Ascending aorta (tissue), 2 donors: ENCODE measurements at places on chromosomes 5 and 9.
A peak's percentile ranks its signal among the peaks of the same experiment; 100 is the strongest.

DNA sequence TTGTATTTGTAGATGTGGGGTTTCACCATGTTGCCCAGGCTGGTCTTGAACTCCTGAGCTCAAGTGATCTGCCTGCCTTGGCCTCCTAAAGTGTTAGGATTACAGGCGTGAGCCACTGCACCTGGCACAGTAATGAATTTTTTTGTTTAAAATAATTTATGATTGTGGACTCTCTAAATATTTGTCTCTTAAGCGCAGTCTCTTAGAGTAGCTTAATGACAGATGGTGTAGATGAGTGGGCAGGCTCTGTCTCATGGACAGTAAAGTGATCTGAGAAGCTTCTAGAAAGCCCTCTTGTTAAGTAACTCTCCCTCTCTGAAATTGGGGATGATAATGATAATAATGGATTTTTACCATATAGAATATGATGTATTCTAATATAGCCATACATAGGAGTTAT is 47.5 kb upstream of the KIAA1958 start:
- peaks cover 4% of the 10 kb centered on the region for H3K36me3 ChIP-seq
- H3K27me3 ChIP-seq, result no peaks in the 10 kb centered on the region
- no peaks in the 10 kb centered on the region for H3K4me1 ChIP-seq

DNA sequence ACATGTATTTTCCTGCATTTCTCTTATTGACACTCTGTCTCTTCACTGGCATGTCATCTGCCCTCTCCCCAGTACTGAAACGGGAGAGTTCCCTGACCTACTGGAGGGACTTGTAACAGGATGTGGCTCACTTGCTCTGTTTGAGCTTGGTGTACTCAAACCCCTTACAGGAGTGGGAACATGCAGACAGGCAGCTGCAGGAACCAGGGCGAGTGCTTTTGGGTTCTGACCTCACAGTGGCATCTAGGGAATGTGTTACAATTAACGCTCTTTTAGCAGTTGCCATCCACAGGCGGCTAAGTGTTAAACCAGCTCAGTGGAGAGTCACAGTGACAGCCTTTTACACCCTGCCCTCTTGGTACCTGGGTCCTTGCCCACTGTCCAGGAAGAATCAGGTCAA is 300.3 kb upstream of the GRAMD2B start:
- H3K27ac ChIP-seq, result no peak overlapping the region
- no peaks in the 10 kb centered on the region for H3K27me3 ChIP-seq
- no peak for DNase-seq
- H3K4me1 ChIP-seq, result peaks cover 3% of the 10 kb centered on the region
- no peak overlapping the region for H3K4me3 ChIP-seq

GRCh38 chr5:36264202-36264760 is 22.6 kb upstream of the NADK2 start:
- H3K4me1 ChIP-seq, result no peaks in the 10 kb centered on the region
- H3K27me3 ChIP-seq, result no peaks in the 10 kb centered on the region
- no peak overlapping the region for H3K27ac ChIP-seq
- no peak overlapping the region for H3K4me3 ChIP-seq
- H3K36me3 ChIP-seq, result no peaks in the 10 kb centered on the region

DNA sequence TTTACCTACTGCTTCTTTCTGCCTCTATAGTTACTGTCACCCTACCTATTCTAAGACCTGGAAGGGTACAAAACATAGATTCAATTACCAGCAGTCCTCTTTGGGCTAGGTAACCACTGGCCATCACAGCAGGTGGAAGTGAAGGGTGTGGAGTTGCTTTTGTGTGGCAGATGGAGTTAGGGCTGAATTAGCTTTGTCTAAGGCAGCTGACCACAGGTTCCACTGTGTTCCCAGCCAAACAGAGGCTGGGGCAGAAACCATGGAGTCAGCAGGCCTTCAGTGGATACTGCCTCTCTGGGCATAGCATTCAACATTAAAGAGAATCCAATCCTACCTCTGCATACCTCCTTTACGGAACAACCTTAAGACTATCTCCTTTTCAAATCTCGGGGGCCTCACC is 254.2 kb downstream of the RFX3 start:
- peaks cover 5% of the 10 kb centered on the region for H3K36me3 ChIP-seq
- H3K4me1 ChIP-seq, result no peaks in the 10 kb centered on the region
- H3K27ac ChIP-seq, result no peak overlapping the region
- DNase-seq, result no peak

DNA sequence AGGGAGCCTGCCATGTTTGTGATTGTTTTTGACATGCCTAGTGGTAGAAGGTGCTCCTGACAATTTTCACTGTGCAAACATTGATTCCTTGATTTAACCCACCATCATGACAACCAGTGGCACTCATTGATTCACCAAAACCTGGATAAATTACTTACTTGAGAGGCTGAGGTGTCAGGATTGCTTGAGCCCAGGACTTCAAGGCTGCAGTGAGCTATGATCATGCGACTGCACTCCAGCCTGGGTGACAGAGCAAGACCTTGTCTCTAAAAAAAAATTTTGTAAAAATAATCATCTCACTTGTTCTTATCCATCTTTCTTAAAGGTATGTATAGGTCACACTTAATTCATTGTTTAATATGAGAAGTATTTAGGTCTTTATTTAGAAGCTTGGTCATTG is 401.3 kb downstream of the ARRDC3 start:
- no peak overlapping the region for H3K4me3 ChIP-seq
- H3K27me3 ChIP-seq, result no peaks in the 10 kb centered on the region
- no peak for DNase-seq
- no peaks in the 10 kb centered on the region for H3K4me1 ChIP-seq
- no peaks in the 10 kb centered on the region for H3K36me3 ChIP-seq
- no peak overlapping the region for H3K27ac ChIP-seq

- DNase-seq, result no peak
- no peak overlapping the region for H3K4me3 ChIP-seq
- H3K4me1 ChIP-seq, result no peaks in the 10 kb centered on the region
These were observed 120.2 kb downstream of the SSBP2 start for GRCh38 chr5:81630684-81631083.

DNA sequence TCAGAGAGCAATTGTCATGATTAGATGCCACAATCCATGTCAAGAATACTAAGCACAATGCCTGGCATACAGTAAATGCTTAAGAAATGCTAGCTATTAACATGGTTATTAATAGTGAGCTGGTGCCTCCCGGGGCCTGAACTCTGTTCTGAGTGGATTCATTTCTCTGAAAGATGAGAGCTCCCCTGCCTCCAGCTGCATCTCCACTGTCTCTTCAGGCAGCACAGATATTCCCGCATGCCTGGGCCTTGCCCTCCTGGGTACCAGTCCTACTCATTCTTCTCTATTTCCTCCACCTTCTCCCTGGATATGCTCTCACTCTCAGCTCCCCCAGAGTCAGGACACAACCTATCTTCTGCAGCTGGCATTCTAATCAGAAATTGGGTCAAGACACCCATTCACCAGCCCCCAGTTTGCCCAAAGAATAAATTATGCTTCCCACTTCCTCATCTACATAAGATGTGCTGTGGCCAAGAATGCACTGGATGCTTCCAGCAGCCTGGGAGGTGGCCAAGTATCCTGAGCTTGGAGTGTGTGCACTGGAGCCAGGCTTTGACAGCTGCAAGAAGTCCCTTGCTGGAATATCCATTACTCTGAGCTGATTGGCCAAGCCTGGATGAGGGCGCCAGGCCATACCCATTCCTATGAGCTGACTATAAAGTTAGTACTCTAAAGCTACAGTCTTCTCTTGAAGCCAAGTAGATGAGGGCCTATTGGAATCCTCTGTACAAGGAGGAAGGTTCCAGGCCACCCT is 669.0 kb downstream of the ACTL7B start:
- no peaks in the 10 kb centered on the region for H3K4me1 ChIP-seq
- no peaks in the 10 kb centered on the region for H3K36me3 ChIP-seq
- no peak overlapping the region for H3K27ac ChIP-seq
- no peak overlapping the region for H3K4me3 ChIP-seq

- DNase-seq, result no peak
- no peaks in the 10 kb centered on the region for H3K4me1 ChIP-seq
- H3K27me3 ChIP-seq, result no peaks in the 10 kb centered on the region
- H3K27ac ChIP-seq, result no peak overlapping the region
These were observed 1278.0 kb downstream of the EFNA5 start for GRCh38 chr5:106392766-106393165.

DNA sequence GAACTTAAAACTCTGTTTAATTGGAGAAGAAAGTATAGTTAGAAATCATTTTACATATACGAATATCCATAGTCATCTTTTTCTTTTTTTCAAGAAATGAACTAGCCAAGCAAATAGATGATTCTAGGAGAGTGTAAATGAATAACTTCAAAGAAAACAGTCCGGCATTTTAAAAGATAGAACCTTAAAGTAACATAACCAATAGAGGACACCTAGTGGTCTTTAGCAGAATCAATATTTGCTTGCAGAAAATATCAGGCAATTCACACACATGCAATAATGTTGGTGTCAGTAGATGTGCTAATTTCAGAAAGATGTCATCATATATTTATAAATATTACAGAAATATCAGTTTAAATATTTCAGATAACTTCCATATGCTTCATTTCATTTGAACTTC is 57.1 kb downstream of the HCN1 start:
- no peaks in the 10 kb centered on the region for H3K36me3 ChIP-seq
- no peaks in the 10 kb centered on the region for H3K4me1 ChIP-seq
- H3K4me3 ChIP-seq, result no peak overlapping the region
- H3K27me3 ChIP-seq, result no peaks in the 10 kb centered on the region

DNA sequence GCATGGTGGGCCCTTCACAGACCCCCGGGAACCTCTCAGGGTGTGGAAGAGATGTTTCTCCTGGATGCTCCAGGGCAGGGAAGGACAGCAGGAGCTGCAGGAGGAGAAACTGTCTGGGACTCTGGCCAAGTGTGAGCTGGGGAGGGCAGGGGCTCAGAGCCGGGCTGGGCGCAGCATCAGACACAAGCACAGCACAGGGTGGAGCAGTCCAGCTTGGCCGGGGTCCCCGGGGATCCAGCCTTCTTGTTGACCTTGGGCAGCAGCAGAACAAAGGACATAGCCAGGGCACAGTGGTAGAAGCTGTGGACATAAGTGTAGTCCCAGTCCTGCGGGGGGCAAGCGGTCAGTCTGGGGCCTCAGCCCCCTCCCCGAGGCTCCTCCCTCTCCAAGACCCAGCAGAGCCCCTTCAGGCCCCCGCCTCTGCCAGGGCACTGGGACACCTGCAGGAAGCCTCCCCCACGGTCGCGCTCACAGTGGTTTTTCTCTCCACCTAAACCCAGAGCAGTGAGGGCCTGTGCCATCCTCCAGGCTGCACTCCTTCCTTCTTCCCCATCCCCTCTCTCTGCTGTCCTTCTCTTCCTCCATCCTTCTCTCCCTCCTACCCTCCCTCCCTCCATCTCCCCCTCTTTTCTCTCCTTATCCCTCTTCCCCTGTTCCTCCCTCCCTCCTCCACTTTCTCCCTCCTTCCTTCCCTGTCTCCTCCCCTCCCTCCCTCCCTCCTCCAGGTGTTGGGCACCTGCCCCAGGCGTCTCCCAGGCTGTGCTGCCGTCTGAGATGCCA is 10.1 kb downstream of the MYMK start:
- no peaks in the 10 kb centered on the region for H3K27me3 ChIP-seq
- H3K36me3 ChIP-seq, result no peaks in the 10 kb centered on the region
- no peak overlapping the region for H3K27ac ChIP-seq
- DNase-seq, result no peak
- H3K4me1 ChIP-seq, result peaks cover 17% of the 10 kb centered on the region

DNA sequence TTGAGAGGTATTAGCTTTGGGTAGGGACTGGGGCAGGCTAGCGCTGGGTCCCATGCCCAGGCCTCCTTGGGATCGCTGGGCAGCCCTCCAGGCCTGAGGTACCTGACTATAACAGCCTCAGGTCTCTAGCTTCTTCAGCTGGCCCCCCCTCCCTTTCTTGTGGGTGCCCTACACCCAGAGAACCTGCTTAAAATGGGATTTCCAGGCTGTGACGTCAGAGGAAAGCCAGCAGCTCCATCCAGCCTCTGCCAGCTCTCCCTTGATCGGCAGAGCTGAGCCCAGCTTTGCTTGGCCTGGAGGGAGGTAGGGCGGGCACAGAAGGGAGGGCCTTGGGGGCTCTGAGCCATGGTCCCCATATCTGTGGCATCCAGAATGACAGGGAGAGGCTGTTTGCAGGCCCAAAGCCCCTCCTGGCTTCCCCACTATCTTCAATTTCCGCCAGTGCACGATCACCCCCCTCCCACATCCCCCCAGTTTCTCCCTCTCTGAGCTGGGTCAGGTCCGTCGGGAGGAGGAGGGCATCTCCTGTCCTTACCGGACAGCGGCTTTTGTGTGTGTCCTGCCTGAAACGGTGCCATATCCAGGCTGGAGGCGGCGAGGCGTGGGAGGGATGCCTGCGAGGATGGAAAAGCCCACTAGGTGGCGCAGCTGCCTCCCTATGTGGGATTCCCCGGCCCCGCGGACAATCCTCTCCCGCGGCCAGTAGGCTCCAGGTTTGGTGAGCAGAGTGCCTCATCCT is 10.8 kb downstream of the REEP2 start:
- no peak overlapping the region for H3K27ac ChIP-seq
- H3K4me3 ChIP-seq, result peak overlapping the region; percentile 47
- H3K4me1 ChIP-seq, result no peaks in the 10 kb centered on the region
- peak; percentile 41 for DNase-seq

GRCh38 chr9:12880406-12881015 is 105.7 kb downstream of the LURAP1L start:
- no peaks in the 10 kb centered on the region for H3K36me3 ChIP-seq
- H3K27me3 ChIP-seq, result no peaks in the 10 kb centered on the region
- H3K27ac ChIP-seq, result no peak overlapping the region
- DNase-seq, result no peak
- H3K4me3 ChIP-seq, result no peak overlapping the region
- peaks cover 5% of the 10 kb centered on the region for H3K4me1 ChIP-seq

- no peaks in the 10 kb centered on the region for H3K4me1 ChIP-seq
- H3K36me3 ChIP-seq, result no peaks in the 10 kb centered on the region
- no peak overlapping the region for H3K4me3 ChIP-seq
- no peaks in the 10 kb centered on the region for H3K27me3 ChIP-seq
- DNase-seq, result no peak
- no peak overlapping the region for H3K27ac ChIP-seq
These were observed 280.1 kb downstream of the DNAH5 start for GRCh38 chr5:13664377-13664776.

DNA sequence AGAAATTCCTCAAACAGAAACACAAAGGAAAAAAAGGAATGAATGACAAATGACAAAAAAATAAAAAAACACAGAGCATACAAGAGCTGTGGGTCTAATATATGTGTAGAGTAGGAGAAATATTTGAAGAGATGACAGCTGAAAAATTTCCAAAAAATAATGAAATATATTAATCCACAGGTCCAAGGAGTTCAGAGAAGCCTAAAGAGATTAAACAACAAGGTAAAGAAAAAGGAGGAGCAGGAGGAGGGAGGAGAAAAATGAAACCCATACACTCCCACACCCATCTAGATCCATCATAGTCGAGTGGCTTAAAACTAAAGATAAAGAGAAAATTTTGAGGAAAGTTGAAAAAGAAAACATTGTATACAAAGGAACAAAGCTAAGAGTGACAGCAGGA is 182.4 kb upstream of the MAP3K1 start:
- no peaks in the 10 kb centered on the region for H3K27me3 ChIP-seq
- no peaks in the 10 kb centered on the region for H3K36me3 ChIP-seq
- no peaks in the 10 kb centered on the region for H3K4me1 ChIP-seq

DNA sequence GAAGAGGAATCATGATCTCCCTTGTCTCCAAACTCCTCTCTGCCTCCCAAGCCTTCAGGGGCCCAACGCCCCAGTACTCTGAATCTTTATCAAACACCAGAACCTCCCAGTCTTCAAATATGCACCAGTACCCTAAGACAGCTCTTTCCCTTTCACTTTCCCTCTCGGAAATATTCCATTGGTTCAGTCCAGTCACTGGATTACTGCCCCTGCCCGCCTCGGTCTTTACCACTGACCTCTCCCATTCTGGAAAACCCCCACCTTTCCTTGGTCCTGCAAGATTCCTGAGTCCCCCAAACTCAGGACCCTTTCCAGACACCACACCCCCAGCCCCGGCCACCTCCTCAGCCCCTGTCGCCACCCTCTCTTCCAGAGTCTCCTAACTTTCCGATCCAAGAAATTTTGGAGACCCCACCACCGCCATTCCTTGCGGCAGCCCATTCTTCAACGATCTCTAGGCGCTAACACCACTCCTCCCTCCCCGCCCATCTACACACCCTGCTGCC is 674 bp downstream of the C5orf15 start:
- H3K27me3 ChIP-seq, result no peaks in the 10 kb centered on the region
- peaks cover 7% of the 10 kb centered on the region for H3K4me1 ChIP-seq
- H3K27ac ChIP-seq, result peak overlapping the region; percentile 93
- peak overlapping the region; percentile 69 for H3K4me3 ChIP-seq
